ENCODE measurements at places on chromosomes 2 and 18.

DNA sequence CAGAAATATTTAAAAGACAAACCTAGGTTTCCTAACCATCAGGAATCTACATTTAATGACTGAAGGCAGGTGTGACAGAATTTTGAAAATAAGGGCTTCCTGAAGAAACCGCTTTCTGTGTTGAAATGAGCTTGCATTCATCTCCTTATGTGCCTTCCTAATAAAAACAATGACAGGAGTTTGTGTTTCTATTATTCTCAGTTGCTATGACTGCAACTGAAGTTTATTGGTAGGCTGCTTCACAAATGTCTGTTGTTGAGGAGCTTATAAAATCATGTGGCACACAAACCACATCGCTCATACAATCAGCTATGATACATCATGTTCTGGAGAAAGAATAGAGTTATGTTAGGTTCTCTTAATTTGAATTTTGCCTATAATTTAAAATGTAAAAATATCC is 362.7 kb upstream of the SLC8A1 start:
- DNase-seq: no peak

- DNase-seq: no peak
Measured at GRCh38 chr2:60446413-60447267, 106.8 kb downstream of the BCL11A start.

DNA sequence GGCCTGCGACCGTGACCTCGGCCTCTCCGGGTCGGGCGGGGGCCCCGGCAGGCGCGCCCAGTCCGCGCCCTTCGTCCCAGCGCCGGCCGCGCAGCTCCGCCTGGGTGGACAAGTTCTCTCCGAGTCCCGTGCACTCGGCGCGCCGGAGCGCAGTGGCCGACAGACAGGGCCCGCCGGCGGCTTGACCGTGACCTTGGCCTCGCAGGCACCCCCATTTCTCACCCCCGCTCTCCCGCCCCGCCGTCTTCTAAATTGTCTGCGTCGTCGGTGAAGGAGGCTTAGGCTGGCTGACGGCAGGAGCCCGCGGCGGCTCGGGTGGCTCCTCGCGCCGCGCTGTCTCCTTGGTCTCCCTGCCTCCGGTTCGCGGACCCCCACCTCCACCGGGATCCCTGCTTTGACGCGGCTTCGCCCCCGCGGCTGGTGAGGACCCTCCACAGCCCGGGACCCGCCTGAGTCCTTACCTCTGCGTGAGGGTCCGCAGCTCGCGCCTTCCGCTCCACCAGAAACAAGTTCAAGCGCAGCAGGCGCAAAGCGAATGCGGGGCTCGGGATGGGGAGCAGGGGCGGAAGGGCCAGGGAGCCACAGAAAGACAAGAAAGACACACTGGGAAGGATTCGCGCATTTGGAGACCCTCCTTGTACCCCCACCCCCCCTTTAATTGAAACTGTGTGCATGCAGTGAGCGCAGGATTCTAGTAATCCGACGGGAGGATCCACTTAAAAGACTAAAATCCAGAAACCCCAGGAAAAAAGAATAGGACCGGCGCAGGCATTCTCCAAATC is 4.0 kb downstream of the PTGR3 start:
- no peak for DNase-seq

GRCh38 chr2:39325966-39326365 is 82.2 kb upstream of the CDKL4 start:
- no peak for DNase-seq

DNA sequence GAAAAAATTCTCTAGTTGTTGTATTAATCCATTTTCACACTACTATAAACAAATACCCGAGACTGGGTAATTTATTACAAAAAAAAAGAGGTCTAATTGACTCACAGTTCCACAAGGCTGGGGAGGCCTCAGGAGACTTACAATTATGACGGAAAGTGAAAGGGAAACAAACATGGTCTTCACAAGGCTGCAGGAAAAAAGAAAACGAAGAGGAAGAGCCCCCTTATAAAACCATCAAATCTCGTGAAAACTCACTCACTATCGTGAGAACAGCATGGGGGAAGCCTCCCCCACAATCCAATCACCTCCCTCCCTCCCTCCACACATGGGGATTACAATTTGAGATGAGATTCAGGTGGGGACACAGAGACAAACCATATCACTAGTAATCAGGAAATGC is 61.7 kb upstream of the SPTBN1 start:
- no peak for DNase-seq

DNA sequence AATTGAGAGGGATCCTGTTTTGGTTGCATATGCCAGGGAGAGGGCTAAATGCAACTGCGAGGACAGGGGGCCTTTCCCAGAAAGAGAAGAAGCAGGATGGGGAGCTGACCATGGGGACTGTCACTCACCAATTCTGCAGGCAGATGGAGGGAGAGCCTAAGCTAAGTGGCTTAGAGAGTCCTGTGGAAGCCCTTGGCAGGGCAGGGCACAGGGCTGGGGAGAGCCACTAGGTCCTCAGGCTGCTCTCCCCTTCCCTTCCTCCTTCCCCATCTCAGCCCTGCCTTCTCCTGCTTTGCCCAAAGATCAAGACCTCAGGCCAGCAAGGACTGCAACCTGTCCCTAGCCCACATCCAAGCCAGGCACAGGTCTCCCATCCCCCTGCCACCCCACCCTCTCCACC is 24.4 kb upstream of the CATIP start:
- no peak for DNase-seq

- peak; percentile 64 for DNase-seq
Measured at GRCh38 chr18:9516437-9517064, 41.2 kb downstream of the RALBP1 start.

GRCh38 chr2:55418512-55419232 is 984 bp downstream of the CCDC88A start:
- no peak for DNase-seq

- DNase-seq: no peak
Measured at GRCh38 chr18:77677536-77677935, 427.9 kb downstream of the GALR1 start.

GRCh38 chr2:26187537-26188104 is 14.7 kb downstream of the GAREM2 start:
- no peak for DNase-seq

- DNase-seq: no peak
Measured at GRCh38 chr2:4358837-4359236, 655.5 kb downstream of the DCDC2C start.

DNA sequence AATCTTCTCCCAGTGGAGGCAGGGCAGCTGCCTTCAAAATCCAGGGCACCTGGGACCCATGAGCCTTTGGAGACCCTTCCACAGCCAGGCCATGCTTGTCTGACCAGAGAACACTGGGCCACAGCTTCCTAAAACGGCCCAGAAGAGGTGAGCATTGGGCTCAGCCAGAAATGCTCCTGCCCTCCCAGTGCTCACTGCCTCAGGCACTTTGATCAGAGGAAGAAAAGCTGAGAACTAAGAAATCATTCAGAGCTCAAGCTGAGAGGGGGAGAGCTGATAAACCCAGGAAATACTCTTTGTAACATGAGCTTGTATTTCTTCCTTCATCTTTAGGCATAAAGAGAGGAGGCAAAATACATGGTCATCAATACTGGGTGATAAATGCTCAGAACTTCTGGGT is 365.5 kb upstream of the KLHL29 start:
- no peak for DNase-seq

DNA sequence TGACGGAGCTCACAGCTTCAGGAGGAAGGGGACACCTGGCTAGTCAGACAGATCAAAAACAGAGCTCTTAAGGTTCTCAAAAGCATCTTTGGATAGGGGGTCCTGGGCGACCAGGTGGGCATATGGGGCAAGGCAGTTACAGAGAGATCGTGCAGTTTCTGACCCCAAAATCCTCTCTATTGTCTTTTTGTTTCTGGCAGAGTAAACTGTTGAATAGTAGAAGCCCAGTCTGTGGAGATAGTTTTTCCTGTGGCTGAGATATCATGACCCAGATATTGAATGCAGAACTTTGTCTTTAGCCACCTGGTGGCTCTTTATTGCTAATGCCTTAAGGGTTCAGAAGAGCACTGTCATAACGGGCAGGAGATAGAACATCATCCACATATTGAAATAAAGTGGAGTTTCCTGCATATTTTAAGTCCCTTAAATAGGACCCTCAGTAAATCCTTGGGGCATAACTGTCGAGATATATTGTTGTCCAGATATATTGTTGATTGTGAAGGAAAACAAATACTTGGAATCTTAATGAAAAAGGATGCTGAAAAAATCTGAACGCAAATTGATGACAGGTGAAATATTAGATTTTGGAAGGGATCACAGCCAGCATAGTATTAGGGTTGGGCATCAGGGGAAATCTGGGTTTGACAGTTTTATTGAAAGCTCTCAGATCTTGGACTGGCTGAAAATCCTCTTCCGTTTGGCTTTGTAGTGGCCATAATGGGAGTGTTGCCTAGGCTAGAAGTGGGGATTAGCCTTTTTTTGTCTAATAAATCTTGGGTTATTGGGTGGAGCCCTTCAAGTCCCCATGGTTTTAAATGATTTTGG is 14.1 kb upstream of the ZDBF2 start:
- no peak for DNase-seq

DNA sequence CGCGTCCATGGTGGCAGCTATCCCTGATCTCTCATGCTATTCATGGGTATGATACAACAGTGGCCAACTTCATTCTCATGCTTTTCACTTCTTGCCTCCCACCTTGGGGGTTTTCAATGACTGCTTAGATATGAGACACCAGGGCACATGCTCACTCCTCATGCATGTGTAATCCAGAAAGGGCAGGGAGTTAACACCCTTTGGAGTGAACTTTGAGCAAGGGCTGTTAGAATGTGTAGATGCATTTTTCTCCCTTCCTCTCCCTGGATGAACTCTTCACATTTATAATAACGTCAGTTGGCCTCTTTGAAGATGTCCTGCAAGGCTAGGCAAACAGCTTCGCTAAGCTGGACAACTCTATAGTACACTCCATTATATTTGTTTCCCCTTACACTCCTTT is 56.7 kb downstream of the DPP10 start:
- no peak for DNase-seq

DNA sequence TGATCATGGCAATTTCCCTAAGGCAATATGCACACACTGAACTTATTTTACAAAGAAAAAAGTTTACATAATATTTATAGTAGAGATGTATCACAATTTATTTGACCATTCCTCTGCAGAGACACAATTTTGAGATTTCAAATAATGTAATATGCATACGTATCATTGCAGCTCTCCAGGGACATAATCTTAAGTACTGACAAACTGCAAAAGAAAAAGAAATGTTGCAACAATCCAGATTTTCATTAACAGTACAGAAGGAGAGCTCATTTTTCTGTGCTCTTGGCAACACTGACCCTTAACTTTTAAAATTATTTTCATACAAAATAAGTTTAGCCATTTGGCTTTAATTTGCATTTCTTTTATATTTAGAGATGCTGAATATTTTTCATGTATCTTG is 710.2 kb upstream of the SLC39A10 start:
- no peak for DNase-seq

- DNase-seq: no peak
Measured at GRCh38 chr2:6602471-6602870, 263.2 kb downstream of the CMPK2 start.

- DNase-seq: peak; percentile 53
Measured at GRCh38 chr18:7974200-7974874, 407.2 kb downstream of the PTPRM start.

GRCh38 chr2:157933160-157933920 is 57.2 kb upstream of the ACVR1 start:
- no peak for DNase-seq

GRCh38 chr18:61901323-61901986 is 8.6 kb upstream of the RNF152 start:
- DNase-seq: peak; percentile 34

GRCh38 chr2:96914332-96914731 is 44.5 kb upstream of the SEMA4C start:
- DNase-seq: no peak

- DNase-seq: no peak
Measured at GRCh38 chr2:217035967-217036366, 176.1 kb upstream of the TNP1 start.

GRCh38 chr2:37583867-37584266 is 87.6 kb downstream of the CDC42EP3 start:
- no peak for DNase-seq

DNA sequence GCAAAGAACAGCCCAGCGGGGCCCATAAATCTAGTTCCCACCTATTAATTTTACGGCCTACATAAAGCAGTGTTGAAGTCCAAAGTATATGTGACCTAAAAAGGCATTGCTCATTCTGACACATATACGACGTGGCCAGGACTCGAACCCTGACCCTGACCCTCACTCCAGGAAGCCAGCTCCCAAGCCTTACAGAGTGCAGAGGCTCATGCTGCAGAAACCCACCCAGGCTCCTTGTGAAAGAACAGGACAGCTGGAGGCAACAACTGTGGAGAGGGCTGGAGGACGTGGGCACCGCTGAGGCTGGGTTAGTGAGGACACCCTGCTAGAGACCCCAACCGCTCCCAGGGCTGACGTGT is 221.6 kb downstream of the CYP26B1 start:
- no peak for DNase-seq

GRCh38 chr2:27955384-27956161 is 65.0 kb downstream of the BABAM2 start:
- no peak for DNase-seq

- DNase-seq: no peak
Measured at GRCh38 chr2:170433448-170433847, 255.5 kb downstream of the MYO3B start.

DNA sequence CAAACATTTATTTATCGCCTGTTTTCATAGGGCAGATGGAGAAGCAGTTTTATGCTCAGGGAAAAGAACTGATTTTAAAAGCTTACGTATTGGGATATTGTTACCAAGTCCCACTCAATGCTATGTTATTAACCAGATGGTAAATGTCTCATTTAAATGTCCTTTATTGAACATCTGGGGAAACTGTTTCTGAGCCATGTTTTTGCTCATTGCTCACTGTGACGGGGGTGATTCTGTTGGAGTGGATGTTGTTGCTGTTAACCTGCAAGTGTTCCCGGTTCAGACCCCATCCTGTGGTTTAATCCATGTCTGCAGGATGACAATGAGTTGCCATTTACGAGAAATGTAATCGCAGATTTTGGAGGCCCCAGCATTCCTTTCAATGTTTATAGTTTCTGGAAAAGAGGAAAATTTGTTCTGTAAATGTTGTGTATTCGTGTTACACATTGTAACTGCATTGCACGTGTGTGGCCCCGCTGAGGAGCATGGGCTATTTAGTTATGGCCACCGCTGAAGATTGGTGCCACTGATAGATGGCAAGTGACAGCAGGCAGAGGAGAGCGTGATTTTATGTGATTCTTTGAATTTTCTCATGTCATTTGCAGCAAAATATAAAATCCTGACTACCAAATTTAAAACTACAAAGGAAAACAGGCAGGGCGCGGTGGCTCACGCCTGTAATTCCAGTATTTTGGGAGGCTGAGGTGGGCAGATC is 174.8 kb upstream of the COPS8 start:
- no peak for DNase-seq
